Activated gamma-delta T cell treated with Interleukin-2 at 50 U/mL for 16 hours (primary cell): ENCODE measurements at places on chromosomes 16 and 17.

DNA sequence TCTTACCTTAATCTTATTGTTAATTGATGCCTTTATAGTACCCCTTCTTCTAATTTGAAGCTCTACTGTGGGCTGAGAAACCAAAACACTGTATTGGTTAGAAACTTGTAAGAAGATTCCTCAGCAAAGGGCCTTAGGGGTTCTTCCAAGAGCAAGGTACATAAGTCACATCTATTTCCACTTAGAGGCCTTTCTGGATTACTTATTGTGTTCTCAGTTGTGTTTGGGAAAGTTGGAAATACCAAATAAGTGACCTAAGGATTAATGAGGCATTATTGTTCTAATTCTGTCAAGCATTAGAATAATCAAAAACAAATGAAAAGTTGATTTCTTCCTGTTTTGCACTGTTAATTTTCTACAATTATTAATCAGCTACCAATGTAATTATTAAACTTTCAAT lies 85.8 kb downstream of the SKAP1 start:
- DNase-seq, result no peak

DNA sequence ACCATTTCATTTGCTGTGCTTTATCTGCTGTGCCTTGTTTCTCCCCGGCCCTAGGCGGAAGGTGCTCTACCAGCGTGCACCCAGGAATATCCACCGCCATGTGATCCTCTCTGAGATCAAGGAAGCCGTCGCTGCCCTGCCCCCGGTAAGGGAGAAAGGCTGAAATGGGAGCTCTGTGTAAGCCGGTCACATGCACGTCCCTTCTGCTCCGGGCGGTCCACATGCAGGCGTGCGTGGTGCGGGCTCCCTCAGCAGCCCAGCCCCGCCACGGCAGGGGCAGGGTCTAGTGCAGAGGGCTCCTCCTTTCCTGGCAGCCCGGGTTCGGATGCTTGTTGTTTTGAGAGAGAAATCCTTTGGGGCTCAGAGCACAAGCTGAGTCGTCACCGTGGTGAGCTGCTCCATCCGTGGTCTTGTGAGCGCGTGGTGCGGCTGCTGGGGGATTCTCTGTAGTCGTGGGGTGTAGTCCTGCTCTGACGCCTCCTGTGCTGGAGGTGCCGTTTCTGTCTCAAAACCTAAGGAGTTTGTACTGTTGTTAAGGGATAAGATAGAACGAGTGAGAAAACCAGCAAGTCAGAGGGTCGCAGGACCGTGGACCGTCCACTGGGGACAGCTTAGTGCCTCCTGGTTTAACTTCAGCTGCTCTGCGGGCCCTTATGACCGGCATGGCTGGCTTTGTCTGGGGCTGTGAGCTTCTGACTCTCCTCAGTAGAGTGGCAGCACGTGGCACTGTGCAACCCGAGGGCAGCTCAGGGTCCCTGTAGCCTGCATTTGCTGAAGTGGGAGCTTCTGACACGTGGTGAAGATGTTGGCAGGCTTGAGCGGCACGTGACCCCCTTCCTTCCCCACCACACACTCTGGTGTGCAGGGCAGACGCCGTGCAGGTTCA lies 12.3 kb upstream of the MC1R start:
- no peak for DNase-seq

DNA sequence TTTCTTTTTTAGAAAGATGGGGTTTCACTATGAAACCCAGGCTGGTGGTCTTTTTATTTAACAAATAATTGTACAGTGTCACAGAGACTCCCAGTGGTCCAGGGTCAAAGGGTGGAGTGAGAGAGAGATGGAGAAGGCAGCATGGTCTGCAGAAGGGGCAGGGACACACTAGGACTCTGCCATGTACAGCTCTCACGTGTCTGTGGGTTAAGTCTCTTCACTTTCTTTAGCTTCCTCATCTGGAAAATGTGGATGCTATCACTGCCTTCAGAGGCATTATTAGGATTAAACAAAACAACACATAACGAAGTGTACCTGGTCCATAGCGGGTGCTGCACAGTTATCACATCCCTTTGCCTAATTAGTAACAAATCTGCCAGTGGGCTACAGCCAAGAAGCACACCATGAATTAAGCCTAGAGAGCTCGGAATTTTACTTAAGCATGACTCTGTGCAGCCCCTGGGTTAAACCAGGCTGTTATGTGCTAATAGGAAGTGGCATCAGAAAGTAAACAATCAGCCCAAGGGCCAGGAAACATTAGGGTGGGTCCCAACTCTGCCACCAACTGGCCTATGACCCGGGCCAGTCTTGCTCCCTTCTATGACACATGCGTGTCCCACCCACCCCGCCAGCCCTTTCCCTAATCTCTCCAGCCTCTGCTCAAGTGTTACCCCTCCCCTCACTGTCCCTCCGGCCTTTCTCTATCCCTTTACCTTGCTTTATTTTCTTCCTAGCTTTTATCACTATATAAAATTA lies 13.9 kb downstream of the TOP3A start:
- no peak for DNase-seq

DNA sequence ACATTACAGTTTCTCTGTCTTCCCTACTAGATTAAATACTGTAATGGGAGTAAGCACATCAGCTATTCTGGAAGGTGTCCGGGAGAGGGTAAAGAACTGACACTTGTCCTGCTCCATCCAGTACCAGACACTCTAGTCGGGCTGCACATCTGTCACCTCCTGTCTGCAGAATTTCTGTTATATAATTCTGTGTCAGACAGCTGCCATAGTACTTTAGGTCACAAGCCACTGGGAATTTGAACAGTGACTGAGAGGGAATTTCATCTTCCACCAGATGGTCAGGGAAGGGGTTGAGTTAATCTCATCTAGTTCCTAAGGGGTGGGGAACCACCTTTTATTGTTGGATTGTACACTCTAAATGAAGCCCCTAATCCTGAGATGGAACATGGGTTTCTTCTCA lies 58.6 kb upstream of the NUDT7 start:
- no peak for DNase-seq

DNA sequence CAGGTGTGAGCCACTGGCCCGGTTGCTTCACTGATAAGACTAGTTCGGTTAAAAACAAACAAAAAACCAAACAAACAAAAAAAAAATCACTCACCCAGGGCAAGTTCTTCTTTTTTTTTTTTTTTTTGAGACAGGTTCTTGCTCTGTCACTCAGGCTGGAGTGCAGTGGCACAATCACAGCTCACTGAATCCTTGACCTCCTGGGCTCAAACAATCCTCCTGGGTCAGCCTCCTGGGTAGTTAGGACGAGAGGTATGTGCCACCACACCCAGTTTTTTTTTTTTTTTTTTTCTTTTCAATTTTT lies 119.5 kb upstream of the CORO6 start:
- no peak for DNase-seq
